Dermis lymphatic vessel endothelial cell (primary cell): ENCODE measurements at places on chromosomes 3 and 15. TPM values are rescaled to one million over a fixed set of nuclear protein-coding genes. Genes with fewer than 3 reads are reported as not detected.

The LIPC gene
- 0.33 and 1.1 TPM in 2 replicates for total RNA-seq

The UBAP1L gene
- 3.1 and 11.8 TPM in 2 replicates for total RNA-seq

The CPNE4 gene
- total RNA-seq: not detected in 2 replicates

The ROPN1 gene
- not detected in 2 replicates for total RNA-seq

The RETNLB gene
- total RNA-seq: not detected in 2 replicates

The PARP9 gene
- total RNA-seq: 13.8 and 14.3 TPM in 2 replicates

The ADAMTS7 gene
- 3.4 and 6.6 TPM in 2 replicates for total RNA-seq

The TRPM1 gene
- 0.11 TPM in 1 of 2 replicates, not detected in the other for total RNA-seq

The IGSF11 gene
- under 0.01 and 0.11 TPM in 2 replicates for total RNA-seq

The CYP8B1 gene
- not detected in 2 replicates for total RNA-seq

The PRSS50 gene
- not detected in 2 replicates for total RNA-seq

The STAC gene
- 0.22 and 0.52 TPM in 2 replicates for total RNA-seq

The ITPKA gene
- total RNA-seq: 0.09 and 0.11 TPM in 2 replicates

The SCN11A gene
- under 0.01 and 0.09 TPM in 2 replicates for total RNA-seq

The LRRC34 gene
- total RNA-seq: 1.2 and 2.2 TPM in 2 replicates

The SERINC4 gene
- 0.11 TPM in 1 of 2 replicates, not detected in the other for total RNA-seq

The SLC9A9 gene
- total RNA-seq: 6.7 and 16.2 TPM in 2 replicates

The CMTM8 gene
- 2.2 and 2.3 TPM in 2 replicates for total RNA-seq

The INSYN1 gene
- total RNA-seq: 0.43 and 0.60 TPM in 2 replicates

The ITGA11 gene
- total RNA-seq: 9.8 and 13.9 TPM in 2 replicates

The SLC2A2 gene
- total RNA-seq: not detected in 2 replicates

The IL1RAP gene
- total RNA-seq: 2.8 and 3.0 TPM in 2 replicates

The CD200R1 gene
- not detected in 2 replicates for total RNA-seq

The CHAC1 gene
- total RNA-seq: 0.76 and 1.3 TPM in 2 replicates

The CLDN18 gene
- not detected in 2 replicates for total RNA-seq

The SGO1 gene
- 1.2 TPM in 2 replicates for total RNA-seq

The TMC3 gene
- total RNA-seq: not detected in 2 replicates

The WNT7A gene
- total RNA-seq: not detected in 2 replicates

The FSD2 gene
- not detected in 2 replicates for total RNA-seq

The KY gene
- not detected in 2 replicates for total RNA-seq
